Endodermal cell (in vitro differentiated cells): ENCODE measurements at places on chromosomes 12 and 14. TPM values are rescaled to one million over a fixed set of nuclear protein-coding genes. Genes with fewer than 3 reads are reported as not detected.

Gene ESR2
- 0.08 to 0.66 TPM (median 0.52 TPM) in 3 replicates for total RNA-seq

Gene ERH
- 325 and 336 TPM in 2 replicates for total RNA-seq

Gene DNAJC22
- 1.8 to 2.9 TPM (median 1.9 TPM) in 3 replicates for total RNA-seq

Gene ADAM20
- 0.86 and 1.6 TPM in 2 replicates for total RNA-seq

Gene WNT5B
- 0.57 to 2.6 TPM (median 0.71 TPM) in 3 replicates for total RNA-seq

Gene CLEC12A
- not detected in 3 replicates for total RNA-seq

Gene AKAP5
- 0.75 to 2.2 TPM (median 2.0 TPM) in 3 replicates for total RNA-seq

Gene ASCL1
- total RNA-seq = not detected in 2 replicates
